Activated CD4-positive, alpha-beta T cell treated with anti-CD3 and anti-CD28 coated beads for 24 hours (primary cell): ENCODE measurements at places on chromosomes 4 and X.
A peak's percentile ranks its signal among the peaks of the same experiment; 100 is the strongest.

GRCh38 chr4:185469580-185470154, 1.9 kb downstream of the CCDC110 start:
- no peak for DNase-seq

DNA sequence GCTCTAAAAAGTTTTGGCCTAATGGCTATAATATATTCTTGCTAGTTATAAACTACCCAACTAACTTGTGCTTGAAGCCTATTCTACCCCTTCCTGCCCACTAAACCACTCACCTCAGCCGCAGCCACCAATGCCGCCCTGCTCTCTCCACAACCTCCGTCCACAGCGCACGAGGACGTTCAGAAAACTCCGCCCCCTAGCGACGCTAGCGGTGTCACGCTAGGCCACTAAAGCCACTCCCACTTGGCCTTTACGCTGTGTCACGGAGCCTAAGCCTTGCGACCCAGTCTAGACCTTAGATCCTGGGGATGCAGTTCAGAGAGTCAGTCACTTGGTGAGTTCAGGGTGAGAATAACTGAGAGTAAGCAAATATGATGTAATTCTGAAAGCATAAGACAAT, at the start of gene TEX11:
Gene TEX11 (minus strand): TSS at position 171 of the 400 bp plus-strand sequence. CDS start 922 bp downstream, outside the sequence.
- no peak for DNase-seq

DNA sequence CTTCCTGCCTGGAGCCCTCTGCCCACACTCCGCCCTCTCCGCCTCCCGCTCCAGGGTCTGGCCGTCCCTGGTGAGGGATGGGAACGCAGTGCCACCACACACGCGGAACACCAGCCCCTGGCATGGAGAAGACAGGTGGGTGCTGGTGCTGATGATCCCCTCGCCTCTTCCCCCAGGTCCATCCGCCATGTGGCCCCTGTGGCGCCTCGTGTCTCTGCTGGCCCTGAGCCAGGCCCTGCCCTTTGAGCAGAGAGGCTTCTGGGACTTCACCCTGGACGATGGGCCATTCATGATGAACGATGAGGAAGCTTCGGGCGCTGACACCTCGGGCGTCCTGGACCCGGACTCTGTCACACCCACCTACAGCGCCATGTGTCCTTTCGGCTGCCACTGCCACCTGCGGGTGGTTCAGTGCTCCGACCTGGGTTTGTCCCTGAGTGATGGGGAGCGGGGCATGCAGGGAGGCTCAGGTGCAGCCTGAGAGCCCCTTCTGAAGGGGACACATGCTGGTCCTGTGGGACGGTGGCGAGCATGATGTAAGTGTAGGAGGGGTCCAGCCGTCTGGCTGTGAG, 9.8 kb downstream of the BGN start:
- no peak for DNase-seq

GRCh38 chrX:45823536-45823935, 622.9 kb upstream of the DIPK2B start:
- no peak for DNase-seq

DNA sequence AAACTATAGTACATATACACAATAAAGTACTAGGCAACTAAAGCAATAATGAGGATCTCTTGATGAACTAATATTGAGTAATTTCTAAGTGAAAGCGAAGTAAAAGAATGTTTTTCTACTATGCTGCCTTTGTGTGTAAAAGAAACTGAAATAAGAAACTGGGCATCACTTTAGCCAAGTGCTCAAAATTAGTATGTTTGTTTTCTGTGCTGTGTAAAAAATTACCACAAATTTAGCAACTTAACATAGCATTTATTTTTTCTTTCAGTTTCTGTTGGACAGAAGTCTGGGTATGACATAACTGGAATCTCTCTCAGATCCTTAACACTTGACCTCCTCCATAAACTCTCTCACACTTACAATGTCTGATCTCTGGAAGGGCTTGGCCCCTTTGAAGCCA, 687.1 kb upstream of the MAGEB2 start:
- no peak for DNase-seq

DNA sequence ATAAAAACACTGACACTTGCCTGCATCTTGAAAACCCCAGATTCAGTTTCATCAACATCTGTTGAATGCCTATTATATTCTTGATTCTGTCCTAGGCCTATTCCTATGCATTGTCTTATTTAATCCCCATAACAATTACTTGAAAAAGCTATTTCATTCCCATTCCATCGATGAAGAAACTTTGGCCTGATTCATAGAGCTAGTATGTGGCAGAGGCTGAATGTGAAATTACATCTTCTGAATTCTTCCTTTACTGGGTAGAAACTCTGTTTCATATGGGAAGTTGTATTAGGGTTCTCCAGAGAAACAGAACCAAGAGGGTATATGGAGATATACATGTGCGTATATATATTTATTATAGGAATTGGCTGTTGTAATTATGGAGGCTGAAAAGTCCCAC, 35.0 kb upstream of the SLC4A4 start:
- no peak for DNase-seq

DNA sequence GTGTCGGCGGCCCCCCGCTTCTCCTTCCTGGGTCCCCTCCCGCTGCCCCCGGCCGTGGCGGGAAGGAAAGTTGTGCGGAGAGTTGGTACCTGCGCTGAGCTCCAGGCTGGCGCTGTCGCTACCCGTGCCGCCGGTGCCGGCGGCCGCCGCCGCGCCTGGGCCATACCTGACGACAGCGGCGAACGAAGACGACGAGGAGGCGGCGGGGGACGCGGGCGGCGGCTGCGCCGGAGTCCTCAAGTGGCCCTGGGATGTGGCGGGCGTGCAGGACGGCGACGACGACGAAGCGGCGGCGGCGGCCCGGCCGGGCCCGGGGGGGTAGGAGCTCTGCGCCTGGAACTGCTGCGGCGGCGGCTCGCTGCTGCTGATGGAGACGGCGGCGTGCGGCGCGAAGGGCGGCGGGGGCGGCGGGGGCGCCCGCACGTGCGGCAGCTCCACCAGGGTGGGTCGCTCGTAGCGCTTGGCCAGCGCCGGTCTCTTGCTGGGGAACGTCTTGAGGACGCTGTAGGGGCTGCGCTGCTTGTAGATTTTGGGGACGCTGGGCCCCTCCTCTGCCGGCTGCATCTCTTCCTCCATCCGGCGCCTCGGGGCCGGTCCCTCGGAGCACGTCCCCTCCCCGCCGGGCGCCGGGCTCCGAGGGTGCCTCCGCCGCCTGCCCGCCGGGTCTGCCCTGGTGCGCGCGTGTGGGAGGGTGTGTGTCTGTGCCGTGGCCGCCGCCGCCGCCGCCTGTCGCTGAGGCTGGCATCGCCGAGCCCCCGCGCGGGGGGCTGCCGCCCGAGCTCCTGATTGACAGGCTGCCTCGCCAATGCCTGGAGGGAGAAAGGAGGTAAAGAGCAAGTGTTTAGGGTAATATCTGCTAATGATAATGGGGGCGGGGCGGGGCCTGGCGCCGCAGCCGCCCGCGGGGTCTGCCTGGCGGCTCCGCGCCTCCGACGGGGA, 618 bp downstream of the BEND4 start:
- no peak for DNase-seq

DNA sequence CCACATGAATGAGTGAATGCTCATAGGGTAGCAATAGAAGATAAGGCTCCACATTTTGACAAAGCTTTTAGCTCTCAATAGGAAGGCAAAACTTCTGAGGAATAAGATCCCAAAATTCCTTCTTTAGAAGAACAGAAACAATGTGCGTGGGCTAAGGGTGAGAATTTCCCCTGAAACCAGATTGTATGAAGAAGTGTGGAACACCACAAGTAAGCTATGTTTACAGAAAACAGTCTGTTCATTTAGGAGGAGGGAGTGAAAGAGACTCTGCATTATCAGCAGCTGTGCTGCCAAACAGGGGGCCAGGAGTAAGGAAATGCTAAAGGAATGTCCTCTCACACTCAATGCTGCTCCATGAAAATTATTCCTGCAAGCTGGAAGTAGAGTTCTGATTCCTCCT, 851.6 kb downstream of the CENPC start:
- DNase-seq: no peak

GRCh38 chr4:186746581-186746980, 22.9 kb upstream of the FAT1 start:
- DNase-seq: no peak

GRCh38 chr4:100746141-100746739, 228.4 kb upstream of the EMCN start:
- no peak for DNase-seq

DNA sequence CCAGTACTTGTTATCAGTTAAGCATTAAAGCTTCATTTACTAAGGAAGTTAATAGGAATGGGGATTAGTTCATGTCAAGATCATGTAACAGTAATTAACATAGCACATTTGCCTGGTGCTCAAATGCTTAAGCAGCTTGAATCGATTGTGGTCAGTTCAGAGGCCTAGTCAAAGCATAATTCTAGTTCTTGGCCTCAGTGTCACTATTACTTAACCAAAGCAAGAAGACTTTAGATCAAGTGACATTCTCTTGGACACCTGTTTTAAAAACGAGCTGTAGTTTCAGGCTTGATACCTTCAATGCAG, 115.2 kb upstream of the BMPR1B start:
- no peak for DNase-seq

DNA sequence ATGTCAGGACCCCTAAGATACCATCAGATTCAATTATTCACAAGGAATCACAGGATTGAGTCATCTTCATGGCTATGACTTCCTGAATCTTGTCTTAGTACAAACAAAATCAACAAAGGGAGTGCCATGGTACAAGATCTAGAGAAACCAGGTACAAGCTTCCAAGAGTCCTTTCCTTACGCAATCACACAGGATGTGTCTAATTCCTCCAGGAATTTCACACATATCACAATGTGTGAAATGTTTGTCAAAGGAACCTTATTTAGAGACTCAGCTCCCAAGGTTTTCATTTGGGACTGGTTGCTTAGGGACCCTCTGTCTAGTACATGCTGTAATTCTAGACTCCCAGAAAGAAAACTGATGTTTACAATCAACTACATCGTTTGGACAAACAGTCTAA, 83.0 kb downstream of the MAB21L2 start:
- no peak for DNase-seq

- DNase-seq: no peak
Observed at GRCh38 chrX:49921109-49921508, 1.3 kb upstream of the CLCN5 start.

GRCh38 chr4:111776561-111776960, 368.7 kb upstream of the FAM241A start:
- DNase-seq: no peak

GRCh38 chr4:147709999-147710398, 21.9 kb upstream of the ARHGAP10 start:
- DNase-seq: no peak

- peak; percentile 7 for DNase-seq
Observed at GRCh38 chr4:140556372-140557085, 12.2 kb downstream of the UCP1 start.

DNA sequence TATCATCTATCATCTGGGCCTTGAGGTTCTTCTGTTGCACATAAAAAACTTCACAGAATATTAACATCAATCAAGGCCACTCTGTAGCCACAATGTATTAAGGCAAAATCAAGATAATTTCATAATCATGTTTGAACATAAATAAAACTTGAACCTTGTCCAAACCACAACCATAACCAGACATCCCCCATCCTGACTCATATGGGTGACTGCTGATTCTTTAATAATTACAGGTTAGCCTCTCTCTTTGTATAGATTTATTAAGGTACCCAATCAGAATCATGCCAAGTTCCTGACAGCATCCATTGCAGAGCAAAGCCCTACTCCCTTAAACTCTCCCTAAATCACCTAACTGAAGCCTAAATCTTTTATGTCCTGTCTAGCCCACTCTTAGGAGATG, 16.7 kb upstream of the AREG start:
- no peak for DNase-seq

- DNase-seq: no peak
Observed at GRCh38 chrX:42664680-42665079, 113.3 kb downstream of the PPP1R2C start.

DNA sequence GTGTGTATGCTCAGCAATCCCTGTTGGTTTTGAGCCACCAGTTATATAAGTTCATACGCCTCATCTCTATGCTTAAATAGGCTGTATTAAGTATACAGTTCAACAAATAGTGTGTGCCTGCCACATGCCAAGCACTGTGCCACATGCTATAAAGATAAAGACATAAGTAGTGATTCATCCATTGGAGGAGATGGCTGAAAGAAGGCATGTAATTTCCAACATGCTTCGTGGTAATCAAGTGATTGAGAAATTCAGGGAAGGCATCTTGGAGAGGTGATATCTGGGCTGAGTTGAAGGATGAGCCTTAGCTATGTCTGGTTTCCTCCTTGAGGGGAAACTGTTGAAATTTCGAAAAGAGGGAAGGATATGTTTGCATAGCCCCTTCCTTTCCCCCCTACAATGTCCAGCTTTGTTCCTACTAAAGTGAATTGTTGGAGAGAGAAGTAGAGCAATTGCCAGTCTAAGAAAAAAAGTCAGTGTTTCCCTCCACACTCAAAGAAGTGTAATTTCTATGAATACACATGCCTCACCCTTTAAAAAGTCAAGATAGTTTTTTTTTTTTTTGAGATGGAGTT, 96.5 kb downstream of the ARHGAP10 start:
- no peak for DNase-seq

- DNase-seq: no peak
Observed at GRCh38 chr4:101039367-101039766, 308.0 kb downstream of the PPP3CA start.

- no peak for DNase-seq
Observed at GRCh38 chr4:144645102-144645630, 790 bp upstream of the HHIP start.

- no peak for DNase-seq
Observed at GRCh38 chr4:78634011-78634664, 82.6 kb downstream of the ANXA3 start.

DNA sequence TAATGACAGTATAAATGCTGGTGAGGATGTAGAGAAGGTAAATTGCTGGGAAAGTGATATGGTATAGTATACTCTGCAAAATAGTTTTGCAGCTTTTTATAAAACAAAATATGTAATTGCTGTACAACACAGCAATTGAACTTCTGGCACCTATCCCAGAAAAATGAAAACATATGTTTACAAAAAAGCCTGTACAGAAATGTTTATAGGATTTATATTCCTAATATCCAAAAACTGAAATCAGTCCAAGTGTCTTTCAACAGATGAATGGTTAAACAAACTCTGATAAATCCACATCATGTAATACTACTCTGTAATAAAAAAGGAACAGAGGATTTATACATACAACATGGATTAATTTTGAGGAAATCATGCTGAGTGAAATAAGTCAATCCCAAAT, 198.4 kb upstream of the ACTRT1 start:
- no peak for DNase-seq

DNA sequence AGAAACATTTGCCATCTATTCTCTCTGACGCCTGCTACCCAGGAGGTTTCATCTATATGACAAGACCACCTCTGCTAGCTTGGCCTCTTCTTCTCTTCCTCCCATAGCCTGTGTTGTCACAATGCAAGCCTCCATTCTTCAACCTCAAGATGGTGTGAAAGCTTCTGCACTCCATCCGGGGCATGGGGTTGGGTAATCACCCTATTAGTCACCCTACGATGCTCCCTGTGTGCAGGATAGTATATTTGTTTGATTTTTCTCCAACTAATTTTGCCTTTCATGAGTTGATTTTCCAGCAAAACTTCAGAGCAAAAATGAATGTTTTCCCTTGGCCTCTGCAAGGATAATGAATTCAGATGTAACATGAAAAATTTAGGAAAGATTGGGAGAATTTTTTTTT, 128.0 kb upstream of the STS start:
- no peak for DNase-seq
